Kasumi-1 (cell line): ENCODE measurements at places on chromosomes 3 and 15.

GRCh38 chr15:81941479-81941878 is 104.3 kb downstream of the MEX3B start:
- no peak for DNase-seq

GRCh38 chr3:10808974-10809373 is 7.1 kb upstream of the SLC6A11 start:
- no peak for DNase-seq

- no peak for DNase-seq
These were observed 32.7 kb downstream of the LRRFIP2 start for GRCh38 chr3:37141676-37142075.

GRCh38 chr3:17182166-17182565 is 297.4 kb downstream of the PLCL2 start:
- no peak for DNase-seq

DNA sequence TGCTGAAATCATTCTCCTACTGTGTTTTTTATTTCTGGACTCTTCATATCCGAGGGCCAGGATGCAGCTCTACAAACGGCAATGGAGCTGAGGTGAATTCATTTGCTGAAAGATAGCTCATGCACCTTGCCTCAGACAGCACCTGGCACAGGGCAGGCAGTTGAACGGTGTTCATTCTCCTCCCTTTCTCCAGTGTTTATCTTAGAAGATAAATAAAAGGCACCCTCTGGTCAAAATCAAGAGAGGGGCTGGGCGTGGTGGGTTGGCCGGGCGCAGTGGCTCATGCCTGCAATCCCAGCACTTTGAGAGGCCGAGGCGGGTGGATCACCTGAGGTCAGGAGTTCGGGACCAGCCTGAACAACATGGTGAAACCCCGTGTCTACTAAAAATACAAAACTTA is 79.3 kb upstream of the LMOD3 start:
- DNase-seq = no peak

DNA sequence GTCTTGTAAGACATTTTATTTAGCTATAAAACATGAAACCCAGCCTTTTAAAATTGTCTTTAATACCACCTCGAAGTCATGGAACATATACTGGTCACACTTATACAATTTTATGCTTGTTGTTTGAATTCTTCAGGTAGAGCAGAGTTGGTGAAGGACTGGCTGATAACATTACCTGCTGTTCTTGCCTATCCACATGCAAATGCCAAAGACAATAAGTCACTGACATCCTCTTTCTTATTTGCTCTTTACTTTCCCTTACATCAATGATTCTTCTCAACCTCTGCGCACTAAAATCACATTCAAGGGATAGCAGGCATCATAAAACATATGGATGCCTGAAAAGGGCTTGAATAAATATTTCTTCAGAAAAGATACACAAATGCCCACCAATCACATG is 392.5 kb upstream of the ATP11B start:
- no peak for DNase-seq

DNA sequence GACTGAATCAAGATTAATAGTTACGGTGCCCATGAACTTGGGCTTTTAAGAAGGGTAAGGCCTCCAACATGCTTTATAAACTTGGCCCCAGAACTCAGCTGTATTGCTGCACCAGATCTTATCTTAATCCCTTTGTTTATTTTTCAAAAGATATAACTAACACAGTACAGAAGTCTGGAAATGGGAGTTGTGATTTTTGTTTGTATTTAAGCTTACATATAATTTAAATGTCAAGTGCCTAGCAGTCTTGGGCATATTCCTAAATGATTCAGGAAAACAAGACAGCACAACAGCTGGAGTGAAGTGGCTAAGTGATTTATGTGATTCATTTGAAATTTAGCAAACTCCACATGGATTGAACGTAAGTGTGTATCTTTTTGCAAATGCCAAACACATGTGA is 56.2 kb downstream of the NBEAL2 start:
- no peak for DNase-seq

DNA sequence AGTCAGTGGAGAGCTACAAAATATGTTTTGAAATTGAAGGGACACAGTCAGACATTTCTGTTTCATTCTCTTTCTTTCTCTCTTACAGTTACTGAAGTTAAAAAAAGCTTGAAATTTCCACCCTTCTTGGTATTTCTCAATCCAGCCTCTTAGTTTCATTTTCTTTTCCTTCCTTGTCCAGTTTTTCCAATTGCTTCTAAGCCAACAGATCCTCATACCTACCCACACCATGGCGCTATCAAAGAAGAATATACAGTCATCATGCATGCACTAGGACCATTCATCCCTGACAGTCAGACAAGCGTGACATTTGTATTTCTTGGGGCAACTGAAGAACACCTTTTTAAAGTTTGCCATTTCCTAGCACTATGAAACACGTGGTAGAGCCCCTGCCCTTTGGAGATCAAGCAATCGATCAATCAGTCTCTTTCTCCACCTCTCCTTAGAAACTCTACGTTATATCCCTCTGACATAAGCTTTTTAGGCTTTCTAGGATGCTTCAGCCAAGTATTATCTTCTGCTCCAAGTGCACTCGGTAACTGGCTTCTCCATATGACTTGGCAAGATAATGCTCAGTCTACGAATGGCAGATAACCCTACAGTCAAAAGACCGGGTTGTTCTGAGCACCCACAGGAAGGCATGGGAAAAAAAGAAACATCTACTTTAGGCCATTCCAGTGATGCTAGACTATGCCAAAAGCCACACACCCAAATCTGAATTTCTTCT is 65.4 kb downstream of the FBN1 start:
- no peak for DNase-seq

DNA sequence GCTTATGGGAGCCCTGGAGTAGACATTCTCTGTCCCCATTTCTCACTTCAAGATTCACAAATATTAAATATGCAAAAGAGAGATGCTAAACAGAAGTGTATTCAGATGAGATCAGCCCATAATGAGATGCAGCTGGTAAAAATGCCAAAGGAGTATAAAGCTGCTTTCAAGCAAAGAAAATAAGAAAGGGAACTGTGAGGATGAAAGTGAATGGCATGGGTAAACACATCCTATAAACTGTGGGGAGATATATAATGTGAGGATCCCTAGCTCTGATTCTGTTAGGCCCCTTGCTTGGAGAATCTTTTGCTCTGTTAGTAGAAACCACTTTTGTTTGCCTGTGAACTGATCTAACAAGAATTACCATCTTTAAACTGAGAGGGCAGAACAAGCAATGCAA is 396.6 kb downstream of the SOX2 start:
- no peak for DNase-seq

- no peak for DNase-seq
These were observed 30.4 kb upstream of the UMPS start for GRCh38 chr3:124699686-124700396.

GRCh38 chr3:129623447-129624118 is 17.1 kb upstream of the PLXND1 start:
- DNase-seq = no peak

GRCh38 chr3:111610189-111610588 is 15.0 kb upstream of the ZBED2 start:
- DNase-seq = no peak

DNA sequence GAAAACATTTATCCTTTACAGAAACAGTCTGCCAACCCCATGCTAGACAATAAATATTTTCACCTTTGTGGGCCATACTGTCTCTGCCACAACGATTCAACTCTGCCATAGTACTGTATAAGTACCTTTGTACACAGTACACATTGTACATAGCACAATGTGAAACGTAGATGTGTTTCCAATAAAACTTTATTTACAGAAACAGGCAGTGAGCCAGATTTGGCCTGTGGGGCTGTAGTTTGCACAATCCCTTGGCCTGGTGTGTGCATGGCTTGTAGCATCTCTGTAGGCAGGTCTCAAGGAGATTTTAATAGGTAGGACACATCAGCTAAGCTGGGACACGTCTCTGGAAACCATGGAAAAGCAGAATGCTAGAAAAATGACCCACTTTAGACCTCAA is 74.3 kb downstream of the TFG start:
- DNase-seq = no peak

- DNase-seq = peak; percentile 81
These were observed at the start of the genes EFL1 and SAXO2 for GRCh38 chr15:82262422-82263026. TSS of gene EFL1 (minus strand) at chr15:82262734. CDS start at chr15:82261778, 956 bp downstream. TSS of gene SAXO2 (plus strand) at chr15:82262818. CDS start at chr15:82262880, 62 bp downstream.

DNA sequence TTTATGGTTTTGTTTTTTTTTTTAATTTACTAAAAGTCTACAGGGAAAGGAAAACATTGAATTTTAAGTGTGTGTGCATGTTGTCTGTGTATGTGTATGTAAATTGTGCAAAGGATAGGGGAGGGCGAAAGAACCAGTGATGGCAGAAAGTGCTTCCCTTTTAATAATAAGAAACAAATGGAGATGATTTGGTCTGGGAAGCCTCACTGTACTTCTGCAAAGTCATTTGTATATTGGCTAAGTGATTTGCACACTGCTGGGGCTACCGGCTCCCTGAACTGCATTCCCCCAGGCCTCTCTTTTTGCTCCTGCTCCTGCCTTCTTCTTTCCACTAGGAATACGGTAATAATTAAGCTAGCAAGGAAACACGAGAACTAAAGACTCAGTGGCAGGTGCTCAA is 101.2 kb downstream of the CD47 start:
- DNase-seq = no peak

DNA sequence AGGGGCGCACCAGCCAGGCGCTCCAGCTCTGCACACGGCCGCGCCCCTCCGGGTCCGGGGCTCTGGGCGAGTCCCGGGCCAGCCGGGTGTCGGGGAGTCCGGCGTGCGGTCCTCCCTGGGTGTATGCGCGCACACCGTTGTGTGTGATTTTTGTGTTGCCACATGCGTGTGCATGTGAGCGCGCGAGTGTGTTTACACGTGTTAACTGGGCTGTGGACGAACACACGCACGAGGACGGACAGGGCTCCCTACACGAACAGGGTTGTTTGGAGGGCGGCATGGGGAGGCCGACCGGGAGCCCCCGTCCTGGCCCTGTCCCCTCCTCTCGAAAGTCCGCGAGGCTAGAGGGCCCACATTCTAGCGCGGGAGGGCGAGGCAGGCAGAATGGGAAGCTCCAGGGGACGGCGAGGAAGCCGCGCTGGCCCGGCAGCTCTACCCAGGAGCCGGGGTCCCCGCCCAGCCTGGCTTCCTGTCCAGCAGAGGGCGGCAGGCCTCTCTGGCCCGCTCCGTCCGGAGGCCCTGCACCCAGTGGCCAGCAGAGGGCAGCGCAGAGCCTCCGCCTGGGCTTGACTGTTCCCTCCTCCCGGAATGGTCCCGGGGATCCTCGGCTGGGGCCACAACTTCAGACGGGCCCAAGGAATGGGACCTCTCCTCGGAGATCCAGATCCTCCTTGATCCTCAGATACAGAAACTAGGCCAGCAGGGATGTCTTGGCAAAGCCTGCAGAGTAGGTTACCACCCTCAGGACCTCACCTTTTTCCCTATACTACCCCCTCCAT is 611 bp upstream of the LINGO1 start:
- DNase-seq = peak; percentile 38

DNA sequence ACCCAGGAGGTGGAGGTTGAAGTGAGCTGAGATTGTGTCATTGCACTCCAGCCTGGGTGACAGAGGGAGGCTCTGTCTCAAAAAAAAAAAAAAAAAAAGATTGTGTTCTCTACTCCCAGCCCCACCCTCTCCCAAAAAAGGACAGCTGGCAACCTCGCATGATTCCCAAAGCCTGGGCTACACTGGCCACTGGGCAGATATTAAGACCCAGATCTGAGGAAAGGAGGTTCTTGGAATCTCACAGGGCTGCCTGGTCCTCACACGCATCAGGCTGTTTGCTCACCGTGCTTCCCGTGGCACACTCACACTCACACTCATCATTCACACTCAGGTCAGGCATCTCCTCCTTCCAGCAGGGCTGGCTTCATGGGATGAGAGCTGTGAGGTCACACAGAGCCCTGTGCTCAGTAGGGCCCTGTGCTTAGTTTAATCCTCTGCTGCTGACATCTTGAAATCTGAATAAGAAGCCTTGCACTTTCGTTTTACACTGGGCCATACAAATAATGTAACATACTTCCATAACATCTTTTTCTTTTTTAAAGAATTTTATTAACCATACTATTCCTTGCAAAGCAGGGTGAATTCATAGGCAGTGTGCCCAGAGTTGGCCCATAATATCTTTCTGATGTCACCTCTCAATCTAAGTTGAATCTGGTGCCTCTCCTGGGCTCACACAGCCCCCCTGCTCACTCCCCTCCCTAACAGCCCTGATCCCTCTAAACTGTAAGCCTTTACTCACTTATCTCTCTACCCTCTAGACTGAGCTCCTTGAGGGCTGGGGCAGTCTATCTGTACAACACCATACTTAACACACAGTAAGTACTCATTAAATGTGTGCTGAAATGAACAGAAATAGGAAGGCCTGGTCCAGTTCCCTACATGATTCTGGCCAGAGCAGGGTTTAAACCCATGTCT is 50.2 kb upstream of the C15orf39 start:
- no peak for DNase-seq

DNA sequence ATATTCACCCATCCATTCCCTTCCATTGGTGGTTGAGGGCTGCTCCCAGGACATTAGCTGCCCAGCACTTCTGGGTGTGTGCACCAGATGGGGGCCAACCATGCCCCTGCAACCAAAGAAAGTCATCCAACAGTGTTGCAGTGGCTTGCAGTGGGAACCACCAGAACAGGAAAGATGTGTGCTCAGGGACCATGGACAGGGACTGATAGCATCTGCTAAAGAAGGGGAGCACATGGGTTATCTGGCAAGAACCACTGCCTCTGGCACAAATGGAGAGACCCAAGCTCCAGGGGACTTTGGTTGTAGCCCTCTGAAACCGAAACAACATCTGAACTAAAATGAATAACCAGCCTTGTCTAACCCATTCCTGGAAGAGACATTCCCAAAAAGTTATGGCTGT is 8.1 kb downstream of the DCLK3 start:
- peak; percentile 17 for DNase-seq

DNA sequence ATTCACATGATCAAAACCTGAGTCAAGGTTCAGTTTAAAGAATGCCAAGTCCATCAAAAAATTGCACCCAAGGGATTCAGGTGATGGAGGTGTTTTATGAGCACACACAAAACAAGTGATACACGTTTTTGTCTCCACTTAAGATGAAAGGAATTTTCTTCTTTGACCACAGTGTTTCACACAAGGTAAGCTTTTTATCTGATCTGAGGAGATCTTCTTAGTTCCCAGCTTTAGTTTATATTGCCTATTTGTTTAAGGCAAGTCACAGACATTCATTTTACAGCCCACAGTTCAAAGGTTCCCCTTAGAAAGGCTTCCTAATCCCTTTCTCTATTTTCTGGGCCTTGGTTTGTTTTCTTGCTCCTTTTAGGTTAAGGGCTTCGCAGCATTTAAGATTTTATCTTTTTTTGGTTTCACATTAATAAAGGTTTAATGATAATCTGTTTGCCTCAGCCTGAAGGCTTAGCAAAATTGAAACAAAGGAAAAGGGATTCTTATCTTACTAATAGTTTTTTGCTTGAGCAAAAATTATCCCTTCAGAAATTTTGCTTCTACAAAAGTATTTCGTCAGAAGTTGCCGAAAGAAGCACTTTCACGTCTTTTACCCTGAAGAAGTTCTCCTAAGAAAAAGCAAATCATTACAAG is 420.5 kb upstream of the NAALADL2 start:
- DNase-seq = no peak

DNA sequence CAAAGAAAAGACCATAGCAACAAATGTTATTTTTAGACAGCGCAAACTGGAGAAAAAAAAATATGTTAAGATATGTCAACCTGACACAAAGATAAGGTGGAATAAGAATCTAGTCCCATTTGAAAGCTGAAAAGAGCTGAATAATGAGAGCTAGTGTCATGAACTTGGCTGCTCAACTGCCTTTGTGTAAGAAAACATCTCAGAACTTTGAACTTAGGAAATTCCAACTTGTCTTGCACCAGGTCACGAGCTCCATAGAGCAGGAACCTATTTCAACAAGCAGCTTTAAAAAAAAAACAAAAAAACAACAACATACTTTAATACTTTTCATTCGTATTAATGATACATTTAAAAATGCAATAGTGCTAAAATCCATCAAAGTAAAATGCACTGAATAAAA is 79.5 kb downstream of the ZNF280D start:
- no peak for DNase-seq

GRCh38 chr3:183930086-183930485 is 45.4 kb upstream of the PARL start:
- no peak for DNase-seq
